Activated CD4-positive, alpha-beta T cell treated with anti-CD3 and anti-CD28 coated beads for 36 hours (primary cell): ENCODE measurements at places on chromosomes 7 and 10.

DNA sequence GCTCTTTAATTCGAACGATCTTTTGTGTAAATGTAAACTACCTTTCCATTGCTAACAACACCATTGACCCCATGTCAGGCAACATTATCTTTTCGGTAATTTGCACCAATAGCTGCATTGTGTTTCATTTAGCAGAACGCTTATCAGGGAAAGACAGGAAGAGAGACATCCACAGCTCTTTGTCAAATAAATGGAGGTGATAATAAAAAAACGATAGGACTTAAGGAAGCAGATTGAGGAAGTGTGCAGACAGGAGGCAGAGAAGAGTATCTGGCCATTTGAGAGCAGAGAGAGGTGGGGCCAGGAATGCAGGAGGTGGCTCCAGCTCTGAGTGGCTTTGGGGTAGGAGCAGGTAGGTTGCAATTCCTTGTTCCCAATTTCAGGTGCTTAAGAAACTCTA lies 37.5 kb upstream of the ADARB2 start:
- DNase-seq, result no peak

DNA sequence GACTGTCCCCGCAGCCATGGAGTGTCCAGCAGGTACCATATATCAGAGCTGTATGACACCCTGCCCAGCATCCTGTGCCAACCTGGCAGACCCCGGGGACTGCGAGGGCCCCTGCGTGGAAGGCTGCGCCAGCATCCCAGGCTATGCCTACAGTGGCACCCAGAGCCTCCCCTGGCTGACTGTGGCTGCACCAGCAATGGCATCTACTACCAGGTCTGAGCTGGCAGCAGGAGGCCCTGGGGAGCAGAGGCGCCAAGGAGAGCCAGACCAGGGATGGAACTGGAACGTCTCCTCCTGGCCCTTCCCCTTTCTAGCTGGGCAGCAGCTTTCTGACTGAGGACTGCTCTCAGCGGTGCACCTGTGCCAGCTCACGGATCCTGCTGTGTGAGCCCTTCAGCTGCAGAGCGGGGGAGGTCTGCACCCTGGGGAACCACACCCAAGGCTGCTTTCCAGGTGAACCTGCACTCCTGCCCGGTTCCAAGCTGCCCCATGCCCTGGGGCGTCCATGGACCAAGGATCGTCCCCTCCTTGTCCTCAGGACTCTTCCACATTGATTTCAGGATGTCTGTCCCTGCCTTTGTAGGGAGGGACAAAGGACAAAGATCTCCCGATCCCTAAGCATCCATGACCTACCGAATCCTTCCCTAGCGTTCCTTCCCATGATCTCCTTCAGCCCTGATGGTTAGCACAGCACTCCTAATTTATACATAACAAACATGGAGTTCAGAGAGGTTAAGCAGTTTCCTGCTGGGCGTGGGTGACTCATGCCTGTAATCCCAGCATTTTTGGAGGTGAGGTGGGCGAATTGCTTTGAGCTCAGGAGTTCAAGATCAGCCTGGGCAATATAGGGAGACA lies 33.3 kb downstream of the EPHB4 start:
- DNase-seq, result no peak

- DNase-seq, result no peak
Measured at GRCh38 chr10:71634531-71635164, 84.9 kb downstream of the C10orf105 start.

DNA sequence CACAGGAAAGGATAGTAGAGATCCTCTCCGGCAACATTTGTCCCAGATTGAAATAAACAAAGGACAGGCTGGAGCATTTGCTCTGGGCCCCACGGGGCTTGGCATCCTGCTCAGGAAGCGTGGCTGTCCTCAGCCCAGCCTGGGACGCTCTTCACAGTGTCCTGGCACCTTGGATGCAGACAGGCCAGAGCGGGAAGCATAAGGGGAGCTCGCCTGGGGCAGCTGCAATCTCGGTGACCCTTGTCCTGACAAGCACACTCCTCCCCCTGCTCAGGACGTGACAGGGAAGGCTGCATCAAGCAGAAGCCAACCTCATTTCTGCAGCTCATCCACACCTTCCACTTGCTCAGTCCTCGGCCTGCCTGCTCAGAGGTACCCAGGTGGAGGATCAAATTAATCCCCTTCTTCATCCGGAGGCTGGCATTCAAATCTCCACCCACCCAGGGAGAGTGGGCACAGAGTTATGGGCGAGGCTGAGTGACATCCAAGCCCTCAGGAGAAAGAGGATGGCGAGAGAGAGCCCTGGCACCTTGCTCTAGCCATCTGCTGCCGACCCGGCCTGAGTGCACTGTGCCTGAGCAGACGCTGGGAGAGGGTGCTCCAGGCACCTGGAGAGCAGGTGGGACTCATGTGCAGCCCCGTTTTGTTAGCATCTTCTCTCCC lies 47.6 kb downstream of the ABRAXAS2 start:
- no peak for DNase-seq

DNA sequence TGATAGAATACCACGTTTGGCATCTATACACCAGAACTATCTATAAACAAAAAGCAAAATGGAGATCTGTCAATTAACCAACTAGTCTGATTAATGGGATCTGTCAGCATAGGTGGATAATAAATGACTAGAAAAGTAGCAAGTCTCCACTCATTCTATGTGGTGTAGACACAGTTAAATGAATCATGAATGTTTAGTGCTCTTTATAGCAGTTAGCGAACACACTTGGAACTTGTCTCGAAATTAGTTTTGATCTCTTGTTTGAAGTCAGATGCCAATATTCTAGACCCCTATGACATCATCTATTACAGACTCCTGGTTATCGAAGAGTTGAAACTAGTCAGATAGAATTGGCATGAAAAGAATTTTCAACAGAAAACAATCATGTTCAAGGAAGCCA lies 259.7 kb downstream of the AHR start:
- DNase-seq, result no peak

GRCh38 chr10:21694631-21695030 lies 160.6 kb downstream of the MLLT10 start:
- DNase-seq, result no peak

DNA sequence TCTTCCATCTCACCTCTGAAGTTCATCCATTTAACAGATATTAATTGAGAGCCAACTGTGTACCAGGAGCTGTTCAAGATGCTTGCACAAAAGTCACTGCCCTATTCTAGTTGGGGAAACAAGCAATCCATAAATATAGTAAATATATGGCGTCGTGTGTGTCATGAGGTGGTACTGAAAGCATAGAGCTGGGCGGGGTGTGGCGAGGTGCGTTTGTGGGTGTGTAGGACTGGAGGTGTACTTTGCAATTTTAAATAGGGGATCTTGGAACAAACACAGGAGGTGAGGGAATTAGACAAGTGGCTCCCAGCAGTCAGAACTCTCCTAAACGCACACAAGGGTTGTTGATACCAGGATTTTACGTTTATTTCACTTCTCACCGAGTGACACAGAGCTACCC lies 490 bp upstream of the ZNF239 start:
- no peak for DNase-seq

DNA sequence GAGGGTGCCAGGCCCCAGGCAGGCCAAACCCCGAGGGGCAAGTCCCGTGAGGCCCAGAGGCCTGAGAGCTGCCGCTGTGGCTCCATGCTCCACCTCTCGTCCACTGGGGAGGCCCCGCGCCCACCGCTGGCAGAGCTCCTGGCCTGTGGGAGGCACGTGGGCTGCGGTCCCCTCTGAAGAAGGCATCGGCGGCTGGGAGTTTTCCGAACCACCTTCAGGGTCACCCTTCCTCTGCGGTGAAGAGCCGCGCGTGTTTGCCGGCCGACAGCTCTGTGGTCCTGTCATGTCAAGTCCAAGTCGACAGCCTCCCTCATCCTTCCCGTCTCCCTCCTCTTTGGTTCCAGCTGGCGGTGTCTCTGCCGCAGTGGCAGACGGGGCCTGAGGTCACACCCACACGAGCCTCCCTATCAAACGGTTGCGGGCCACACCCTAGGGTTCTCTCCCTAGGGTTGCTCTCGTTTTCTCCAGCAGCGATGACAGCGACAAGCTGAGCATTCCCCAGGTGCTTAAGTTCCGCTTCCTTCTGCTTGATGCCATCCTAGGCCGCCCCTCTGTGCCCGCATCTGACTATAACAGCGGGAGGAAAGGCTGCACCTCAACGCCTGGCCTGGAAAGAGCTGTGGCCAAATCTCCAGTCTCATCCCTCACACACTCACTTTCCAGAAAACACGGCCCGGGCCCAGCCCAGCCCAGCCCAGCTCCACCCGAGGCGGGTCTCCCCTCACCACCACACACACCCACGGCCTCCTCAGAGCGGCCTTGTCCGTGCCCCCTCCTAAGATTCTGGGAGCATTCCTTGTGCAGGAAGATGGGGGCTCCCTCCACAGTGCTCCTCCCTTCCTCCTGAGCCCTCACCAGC lies 185.0 kb downstream of the ELFN1 start:
- DNase-seq, result peak; percentile 14

GRCh38 chr10:79191951-79192676 lies 123.3 kb downstream of the ZMIZ1 start:
- no peak for DNase-seq

- DNase-seq, result peak; percentile 52
Measured at GRCh38 chr7:7672545-7673239, 32.1 kb downstream of the UMAD1 start.

DNA sequence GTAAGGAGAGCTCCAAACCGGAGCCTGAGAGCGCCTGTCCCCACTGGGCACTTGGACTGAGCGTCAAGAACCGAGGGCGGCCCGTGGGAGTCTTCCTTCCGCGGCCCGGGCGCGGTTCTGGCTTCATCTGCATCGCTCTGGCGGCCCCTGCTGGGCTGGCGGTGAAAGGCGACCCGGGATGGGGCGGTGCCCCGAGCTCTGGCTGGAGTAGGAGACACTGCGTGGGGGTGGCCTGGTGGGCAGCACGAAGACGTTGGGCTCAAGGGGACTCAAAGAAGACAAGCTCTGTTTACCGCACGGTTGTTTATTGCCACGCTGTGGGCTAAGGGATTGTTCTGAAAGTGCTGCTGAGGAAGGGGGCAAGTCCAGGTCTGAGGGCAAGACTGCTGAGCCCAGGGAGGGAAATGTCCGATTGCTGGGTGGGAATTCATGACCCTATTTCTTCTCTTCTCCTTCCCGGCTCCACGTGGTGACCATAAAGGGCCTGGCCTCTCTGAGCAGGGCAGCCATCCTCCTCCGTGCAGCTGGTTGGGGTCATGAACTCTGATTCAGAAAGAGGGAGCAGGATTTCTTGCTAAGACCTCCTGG lies 29.8 kb downstream of the PLAU start:
- DNase-seq, result peak; percentile 91

- DNase-seq, result no peak
Measured at GRCh38 chr10:109259293-109259692, 664.0 kb downstream of the XPNPEP1 start.

DNA sequence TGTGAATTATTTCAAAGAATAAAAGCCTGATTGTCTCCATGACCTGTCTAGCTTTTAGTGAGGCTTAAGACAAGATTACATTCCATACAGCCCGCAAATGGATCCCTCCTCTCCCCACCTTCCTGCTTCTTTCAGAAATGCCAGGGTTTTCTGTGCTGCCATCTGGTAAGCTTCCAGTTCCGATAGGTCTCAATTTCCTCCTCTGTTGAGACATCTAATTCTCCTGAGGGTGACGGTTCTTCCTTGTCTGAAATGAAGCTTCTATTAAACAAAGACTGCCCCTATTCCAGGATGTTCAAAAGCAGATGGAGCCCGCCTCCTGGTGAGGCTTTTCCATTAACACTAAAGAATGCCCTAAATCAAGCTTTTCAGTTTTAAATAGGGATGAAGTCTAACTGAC lies 295.6 kb downstream of the PTPRN2 start:
- DNase-seq, result no peak

GRCh38 chr7:1555813-1556543 lies at the start of gene TMEM184A:
Gene TMEM184A, minus strand, starts transcription at chr7:1556205. Its CDS starts 721 bp downstream, at chr7:1555484.
- peak; percentile 75 for DNase-seq

GRCh38 chr7:15837306-15837950 lies 150.9 kb upstream of the MEOX2 start:
- DNase-seq, result no peak

DNA sequence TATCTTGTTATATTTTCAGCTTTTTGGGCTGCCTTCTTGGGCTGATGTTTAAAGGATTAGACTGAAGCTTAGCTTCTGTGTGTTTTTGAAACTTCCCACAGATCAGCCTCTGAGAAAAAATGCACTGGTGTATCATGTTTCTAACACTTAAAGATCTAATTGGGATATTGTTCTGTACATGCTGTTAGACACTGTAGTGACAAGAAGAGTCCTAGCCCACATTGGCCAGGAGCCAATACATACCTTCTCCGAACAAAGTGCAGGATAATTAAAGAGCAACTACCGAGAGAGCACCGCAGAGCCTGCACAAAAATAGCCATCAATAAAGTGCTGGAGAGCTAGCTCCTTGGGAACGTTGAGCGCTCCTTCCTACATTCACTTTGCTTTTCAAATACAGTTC lies 289.4 kb upstream of the SP8 start:
- no peak for DNase-seq

- DNase-seq, result no peak
Measured at GRCh38 chr7:22931011-22931410, 82.9 kb downstream of the HYCC1 start.

GRCh38 chr7:47228386-47229014 lies 353.4 kb downstream of the TNS3 start:
- peak; percentile 11 for DNase-seq

DNA sequence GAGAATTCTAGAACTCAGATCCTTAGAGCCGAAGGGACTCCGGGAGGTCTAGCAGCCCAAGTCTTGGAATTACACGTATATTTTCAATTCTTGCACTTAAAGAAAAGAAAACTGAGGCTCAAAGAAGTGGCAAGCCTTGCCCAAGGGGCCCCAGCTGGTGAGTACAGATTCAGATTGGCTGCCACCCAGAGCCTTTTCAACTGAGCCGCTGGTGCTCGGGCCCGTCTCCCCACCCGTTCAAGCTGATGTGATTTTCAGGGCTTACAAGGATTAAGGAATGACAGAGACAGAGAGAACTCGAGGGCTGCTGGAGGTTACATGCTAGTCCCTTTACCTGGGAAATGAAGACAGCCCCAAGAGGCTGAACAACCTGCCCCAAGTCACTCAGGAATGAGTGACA lies 117.8 kb downstream of the ABLIM1 start:
- peak; percentile 57 for DNase-seq

- peak; percentile 84 for DNase-seq
Measured at GRCh38 chr7:151875942-151876898, 695 bp downstream of the PRKAG2 start.

- DNase-seq, result no peak
Measured at GRCh38 chr10:4064489-4064888, 279.5 kb upstream of the KLF6 start.

DNA sequence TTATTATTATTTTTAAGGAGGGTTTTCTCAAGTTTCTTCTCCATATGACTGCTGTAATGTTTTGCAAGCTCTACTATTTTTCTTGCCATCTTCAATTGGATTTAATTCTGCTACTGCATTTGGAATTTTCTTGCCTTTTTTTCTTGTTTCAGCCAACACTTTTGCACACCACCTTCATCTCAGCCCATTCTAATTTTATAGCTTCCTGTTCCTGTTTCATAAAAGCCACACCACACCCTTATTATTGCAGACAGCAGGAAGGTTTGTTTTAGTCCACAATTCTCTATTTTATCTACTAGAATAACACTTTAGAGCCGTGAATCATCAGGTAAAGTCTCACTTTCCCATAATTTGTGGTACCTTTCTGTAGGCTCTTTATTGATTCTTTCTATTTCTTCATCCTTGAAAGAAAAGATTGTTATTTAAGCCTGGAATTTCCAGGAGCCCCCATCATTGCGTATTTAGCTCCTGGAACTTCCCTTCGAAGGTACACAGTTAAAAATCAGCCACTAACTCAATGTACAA lies 209.3 kb upstream of the TBX20 start:
- DNase-seq, result no peak

GRCh38 chr7:130432886-130433285 lies 7.9 kb downstream of the CEP41 start:
- DNase-seq, result no peak
